ENCODE measurements at places on chromosomes 2 and 18.
A peak's percentile ranks its signal among the peaks of the same experiment; 100 is the strongest.

- DNase-seq, result no peak
These were observed 35.6 kb downstream of the COL5A2 start for GRCh38 chr2:189143925-189144324.

DNA sequence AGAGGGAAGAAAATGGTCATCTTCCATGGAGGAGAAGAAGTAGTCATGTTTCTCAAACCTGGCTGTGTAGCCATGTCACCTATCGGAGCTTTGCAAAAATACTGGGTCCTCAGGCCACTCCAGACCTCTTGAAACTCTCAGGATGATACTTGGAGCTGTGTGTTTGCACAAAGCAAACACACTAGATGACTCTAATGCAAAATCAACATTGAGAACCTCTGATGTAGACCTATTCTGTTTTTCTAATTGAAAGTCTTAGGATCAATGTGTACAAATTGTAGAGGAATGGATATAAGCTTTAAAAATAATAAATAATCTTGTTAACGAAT lies 444.3 kb downstream of the RND3 start:
- no peak for DNase-seq

DNA sequence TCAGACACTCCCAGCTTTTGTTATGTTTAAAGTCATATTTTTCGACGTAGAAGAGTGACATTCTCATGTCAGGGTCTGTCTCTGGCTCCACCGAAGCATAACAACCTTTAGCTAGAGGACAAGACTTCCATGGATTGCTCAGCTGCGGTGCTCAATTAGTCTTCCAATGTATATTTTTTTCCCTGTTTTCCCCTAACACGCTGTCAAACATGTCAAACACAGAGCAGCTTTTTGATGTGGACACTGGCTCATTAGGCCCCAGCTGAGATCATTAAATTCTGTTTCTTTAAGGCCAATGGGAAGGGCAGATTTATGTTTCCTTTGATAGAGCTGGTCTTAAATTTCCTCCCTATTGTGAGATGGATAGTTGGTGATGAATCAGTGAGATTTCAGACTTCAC lies 525.4 kb downstream of the PIK3C3 start:
- no peak for DNase-seq

- no peak for DNase-seq
These were observed 182.5 kb downstream of the PRKCE start for GRCh38 chr2:45833968-45834344.

DNA sequence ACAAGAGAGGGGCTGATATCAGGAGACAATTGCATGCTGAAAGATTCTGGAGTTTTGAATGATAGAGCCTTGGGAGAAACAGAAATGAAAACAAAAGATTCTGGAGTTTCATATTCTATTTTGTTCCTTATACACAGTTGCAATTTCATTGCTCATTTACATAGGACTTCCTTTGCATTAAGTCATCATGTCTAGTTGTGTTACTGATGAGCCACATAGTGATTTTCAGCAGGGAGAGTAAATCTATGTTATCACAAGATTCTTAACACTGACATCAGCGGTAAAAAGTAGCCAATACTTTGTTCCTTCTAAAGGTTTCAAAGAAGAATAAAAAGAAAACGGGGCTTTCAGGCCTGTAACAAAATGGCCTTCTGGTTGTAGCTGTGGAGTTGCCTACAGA lies 7.1 kb downstream of the ADAM17 start:
- no peak for DNase-seq

DNA sequence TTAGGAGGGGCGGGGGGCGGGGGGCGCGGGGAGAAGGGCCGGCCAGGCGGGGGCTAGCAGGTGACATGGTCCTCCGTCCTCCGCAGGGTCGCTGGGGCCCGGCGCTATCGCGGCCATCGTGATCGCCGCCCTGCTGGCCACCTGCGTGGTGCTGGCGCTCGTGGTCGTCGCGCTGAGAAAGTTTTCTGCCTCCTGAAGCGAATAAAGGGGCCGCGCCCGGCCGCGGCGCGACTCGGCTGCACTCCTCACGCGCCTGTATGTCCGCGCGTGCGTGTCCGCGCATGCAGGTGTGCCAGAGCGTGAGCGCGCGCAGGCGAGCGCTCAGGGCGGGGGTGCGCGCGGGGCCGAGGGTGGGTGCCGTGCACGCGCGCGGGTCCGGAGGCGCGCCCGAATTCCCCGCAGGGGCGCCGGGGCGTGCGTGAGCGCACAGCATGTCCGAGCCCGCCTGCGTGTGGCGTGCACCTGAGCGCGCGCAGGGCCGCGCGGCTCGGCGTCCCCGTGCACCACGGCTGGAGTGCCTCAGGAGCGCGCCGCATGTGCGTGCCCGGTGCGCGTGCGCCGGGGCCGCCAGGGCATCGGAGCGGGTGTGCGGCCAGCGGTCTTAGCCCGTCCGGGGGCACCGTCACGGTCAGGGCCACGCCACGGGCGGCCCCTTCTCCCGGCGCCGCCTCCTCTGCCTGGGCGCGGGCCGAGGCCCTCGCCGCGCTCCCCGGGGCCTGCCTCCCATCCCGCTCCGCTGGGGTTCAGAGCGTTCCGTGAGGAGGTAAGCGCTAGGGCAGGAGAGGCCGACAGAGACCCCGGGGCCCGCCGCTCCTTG lies 6.3 kb downstream of the SNORC start:
- no peak for DNase-seq

DNA sequence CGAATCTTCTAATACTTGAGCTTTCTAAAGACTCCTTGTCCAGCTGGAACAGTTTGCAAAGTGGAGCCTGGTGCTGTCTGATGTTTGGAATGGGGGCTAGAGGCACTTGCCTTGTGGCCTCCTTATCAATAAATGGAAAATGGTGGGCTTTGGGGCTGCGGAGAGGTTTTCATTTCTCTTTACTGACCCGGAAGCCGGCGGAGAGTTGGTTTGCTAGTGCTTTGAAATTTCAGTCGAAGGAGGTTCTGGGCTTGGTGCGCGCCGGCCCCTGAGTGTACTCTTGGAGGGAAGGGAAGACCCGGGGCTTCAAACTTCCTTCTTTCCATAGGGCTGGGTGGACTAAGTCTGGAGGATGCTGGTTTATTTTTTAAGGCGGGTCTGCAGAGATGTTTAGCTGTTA lies 714 bp downstream of the RPIA start:
- DNase-seq, result peak; percentile 5

DNA sequence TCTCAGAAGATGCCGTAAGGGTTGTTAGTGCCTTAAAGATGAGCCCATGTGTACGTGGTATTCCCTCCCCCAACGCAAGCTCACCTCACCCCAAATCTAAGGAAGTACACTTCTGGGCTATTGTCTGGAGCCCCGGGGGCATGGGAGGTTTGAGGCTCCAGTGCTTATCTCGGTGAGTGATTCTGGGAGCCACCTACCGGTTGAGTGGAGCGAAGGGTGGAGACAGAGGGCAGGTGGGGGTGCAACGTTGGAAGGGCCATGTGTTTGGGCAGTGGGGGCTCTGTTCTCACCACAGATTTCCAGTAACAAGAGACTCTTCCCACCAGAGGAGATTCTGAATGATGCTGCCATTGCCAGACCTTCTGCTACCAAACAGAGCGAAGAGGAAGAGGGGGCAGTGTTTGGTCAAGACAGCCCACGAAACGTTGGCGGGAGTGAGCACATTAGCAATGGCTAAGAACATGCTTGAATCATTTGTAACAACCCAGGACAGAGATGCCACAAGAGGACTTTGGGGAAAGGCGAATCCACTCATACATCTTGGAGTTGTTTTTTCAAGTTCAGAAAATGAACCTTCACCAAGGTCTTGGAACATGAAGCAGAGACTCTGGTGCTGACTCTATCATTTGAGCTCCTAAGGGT lies 38.7 kb downstream of the TWIST2 start:
- no peak for DNase-seq

DNA sequence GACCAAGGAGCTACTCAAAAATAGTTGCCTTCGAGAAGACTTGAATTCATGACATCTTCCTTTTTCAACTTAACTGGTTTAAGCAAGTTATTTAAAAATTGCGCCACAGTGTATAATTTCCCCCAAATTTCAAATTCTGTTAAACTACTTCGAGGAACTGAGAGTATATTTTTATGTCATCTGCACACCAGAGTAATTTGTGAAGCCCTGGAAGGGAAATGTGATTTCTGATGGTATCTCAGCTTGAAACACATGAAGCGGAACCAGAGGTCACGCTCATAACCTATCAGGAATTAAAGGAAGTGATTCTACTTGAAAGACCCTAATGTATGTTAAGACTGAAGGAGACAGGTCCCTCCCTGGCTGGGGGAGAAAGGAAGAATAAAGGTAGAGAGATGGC lies 33.9 kb upstream of the DARS1 start:
- no peak for DNase-seq

- no peak for DNase-seq
These were observed 21.6 kb downstream of the ZSWIM2 start for GRCh38 chr2:186827411-186827810.

- no peak for DNase-seq
These were observed 30.5 kb downstream of the ZEB2 start for GRCh38 chr2:144489315-144489916.

GRCh38 chr2:29977284-29977683 lies 55.9 kb upstream of the ALK start:
- no peak for DNase-seq

DNA sequence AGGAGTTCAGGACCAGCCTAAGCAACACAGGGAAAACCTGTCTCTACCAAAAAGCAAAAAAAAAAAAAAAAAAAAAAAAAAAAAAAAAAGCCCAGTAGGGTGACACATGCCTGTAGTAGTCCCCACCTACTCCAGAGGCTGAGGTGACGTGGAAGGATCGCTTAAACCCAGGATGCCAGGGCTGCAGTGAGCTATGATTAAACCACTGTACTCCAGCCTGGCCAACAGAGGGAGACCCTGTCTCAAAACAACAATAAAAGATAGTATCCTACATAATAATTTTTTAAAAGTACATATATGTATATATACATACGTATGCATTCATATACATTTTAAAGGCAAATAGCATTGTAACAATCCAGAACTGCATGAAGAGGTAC lies 51.7 kb downstream of the SOS1 start:
- DNase-seq, result no peak

- no peak for DNase-seq
These were observed 46.0 kb downstream of the ODC1 start for GRCh38 chr2:10402062-10402585.

- DNase-seq, result no peak
These were observed 206.7 kb downstream of the HDAC4 start for GRCh38 chr2:239193925-239194677.

DNA sequence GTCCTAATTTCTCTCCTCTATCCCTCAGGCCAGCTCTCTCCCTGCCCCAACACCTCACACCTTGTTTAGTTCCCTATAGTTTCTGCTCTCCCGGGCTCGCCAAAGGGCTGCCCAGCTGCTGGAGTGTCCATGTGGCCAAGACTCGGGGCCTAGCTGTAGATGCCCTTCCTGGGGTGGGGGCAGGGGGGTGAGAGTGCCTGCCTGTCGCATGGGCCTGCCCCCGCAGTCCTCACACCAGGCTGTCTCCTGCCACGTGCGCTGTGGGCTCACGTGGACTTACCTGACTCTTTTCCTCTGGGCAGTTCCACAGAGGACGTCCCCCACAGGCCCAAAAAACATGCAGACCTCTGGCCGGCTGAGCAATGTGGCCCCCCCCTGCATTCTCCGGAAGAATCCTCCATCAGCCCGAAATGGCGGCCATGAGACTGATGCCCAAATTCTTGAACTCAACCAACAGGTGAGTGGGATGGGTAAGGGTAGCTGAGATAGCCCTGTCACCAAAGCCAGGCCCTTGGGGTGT lies 7.4 kb upstream of the TMEM214 start:
- no peak for DNase-seq

- DNase-seq, result no peak
These were observed 233.4 kb downstream of the SOCS6 start for GRCh38 chr18:70522183-70522680.

DNA sequence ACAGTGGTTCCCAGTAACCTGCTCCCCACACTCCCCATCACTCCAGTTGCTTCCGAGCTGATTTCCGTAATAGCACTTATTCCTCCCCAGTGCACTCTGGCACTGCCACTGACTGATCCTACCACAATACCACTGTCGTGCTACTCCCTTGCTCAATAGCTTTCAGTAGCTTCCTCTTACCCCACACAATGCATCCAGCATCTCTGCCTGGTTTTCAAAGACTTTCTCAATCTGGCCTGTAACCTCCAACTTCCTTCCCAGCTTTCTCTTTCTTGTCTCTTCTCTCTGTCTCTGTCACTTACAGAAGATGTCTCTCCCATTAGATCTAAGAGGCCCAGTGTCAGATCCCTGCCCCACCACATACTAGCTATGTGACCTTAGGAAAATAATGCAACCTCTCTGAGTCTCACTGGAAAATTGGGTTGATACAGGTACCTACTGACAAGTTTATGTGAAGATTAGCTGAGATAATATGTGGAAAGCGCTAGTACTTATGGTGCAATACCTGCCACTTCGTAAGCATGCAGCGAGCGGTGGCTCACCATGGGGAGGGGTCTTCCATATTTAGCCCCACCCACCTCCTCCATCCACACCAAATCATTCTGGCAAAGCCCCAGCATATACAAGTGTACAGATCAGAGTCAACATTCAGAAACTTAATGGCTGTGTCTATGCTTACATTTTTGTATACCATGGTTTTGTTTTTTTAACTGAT lies 36.7 kb downstream of the SFXN5 start:
- DNase-seq, result no peak

- DNase-seq, result no peak
These were observed 1.9 kb downstream of the CD302 start for GRCh38 chr2:159795841-159796690.

DNA sequence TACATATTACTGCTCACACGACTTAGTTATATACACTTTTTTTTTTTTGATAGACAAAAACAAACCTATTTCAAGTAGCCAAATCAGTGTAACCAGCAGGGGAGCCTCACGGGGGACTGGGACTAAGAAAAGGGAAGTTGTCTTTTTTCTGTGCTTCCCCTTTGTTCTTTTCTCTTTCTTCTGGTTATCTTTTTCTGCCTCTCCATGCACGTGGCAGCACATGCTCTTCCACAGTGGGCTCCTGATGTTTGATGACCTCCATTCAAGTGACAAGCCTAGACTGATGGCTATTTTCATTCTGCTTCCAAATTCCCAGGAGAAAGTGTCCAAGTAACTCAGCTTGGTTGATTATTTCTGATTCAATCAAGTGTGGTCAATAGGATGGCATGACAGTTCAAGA lies 98.2 kb upstream of the STK39 start:
- no peak for DNase-seq

- no peak for DNase-seq
These were observed 47.5 kb upstream of the HNRNPA3 start for GRCh38 chr2:177165061-177165583.

- DNase-seq, result no peak
These were observed 470.2 kb downstream of the TXNL1 start for GRCh38 chr18:56168049-56168781.

GRCh38 chr2:198991431-198991830 lies 466.3 kb downstream of the SATB2 start:
- DNase-seq, result no peak

DNA sequence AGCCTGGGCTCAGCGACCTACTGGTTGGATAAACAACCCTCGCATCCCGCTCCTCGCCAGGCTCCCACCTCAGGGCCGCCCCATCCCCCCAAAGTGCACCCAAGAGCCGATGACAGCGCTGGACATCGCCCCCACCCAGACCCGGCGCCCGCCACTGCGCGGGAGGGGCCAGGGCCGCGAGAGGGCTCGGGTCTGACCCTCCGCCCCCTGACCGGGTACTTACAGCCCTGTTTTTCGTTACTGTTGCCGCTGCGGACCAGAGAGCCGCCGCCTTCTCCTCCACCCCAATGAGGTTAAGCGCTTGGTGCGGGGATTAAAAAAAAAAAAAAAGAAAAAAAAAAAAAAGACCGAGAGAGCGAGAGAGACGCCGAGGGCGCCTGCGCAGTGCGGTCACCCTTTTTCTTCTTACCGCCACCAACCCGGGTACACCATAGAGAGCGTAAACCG lies at the start of gene CLASP1:
Gene CLASP1 (minus strand): TSS at position 314 of the 447 bp plus-strand sequence. CDS start 43,567 bp downstream, outside the sequence.
- DNase-seq, result no peak
